Stimulated activated CD8-positive, alpha-beta memory T cell treated with anti-CD3 and anti-CD28 coated beads, Interleukin-7, amount 100 ng/mL, for 1 hour (primary cell): ENCODE measurements at places on chromosomes 2 and 18.

- no peak for DNase-seq
Measured at GRCh38 chr2:73489053-73489452, 103.4 kb downstream of the ALMS1 start.

GRCh38 chr2:106531676-106532214 is 44.6 kb downstream of the CD8B2 start:
- DNase-seq: no peak

DNA sequence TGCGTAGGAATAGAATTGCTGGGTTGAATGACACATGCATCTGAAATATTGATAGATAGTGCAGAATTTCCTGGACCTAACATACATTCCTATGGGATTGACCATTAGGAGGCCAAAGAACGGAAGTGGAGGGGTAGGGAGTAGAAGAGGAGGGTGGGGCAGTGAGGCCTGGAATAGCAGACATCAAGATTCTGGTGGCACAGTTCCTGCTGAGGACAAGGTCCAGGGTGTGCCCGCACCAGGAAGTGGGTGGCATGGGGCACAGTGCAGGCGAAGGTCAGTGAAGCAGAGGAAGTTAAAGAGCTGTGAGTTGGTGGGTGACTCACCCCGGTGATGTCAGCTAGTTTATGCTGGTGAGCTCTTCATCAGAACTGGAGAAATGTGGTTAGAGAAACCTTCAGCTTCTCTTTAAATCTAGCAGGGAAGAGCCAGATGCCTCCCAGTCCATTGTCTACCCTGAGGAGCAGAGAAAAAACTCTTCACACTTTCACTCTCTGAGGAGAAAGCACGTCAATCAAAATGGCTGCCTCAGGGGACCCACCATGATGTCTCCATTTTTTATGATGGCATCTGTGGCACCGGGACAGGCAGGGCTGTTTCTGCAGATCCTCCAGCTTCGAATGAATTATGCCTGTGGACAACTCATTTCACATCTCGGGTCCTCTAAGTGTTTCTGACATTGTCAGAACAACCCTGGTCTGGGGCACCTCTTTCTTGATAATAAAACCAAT is 55.9 kb upstream of the CTLA4 start:
- peak; percentile 37 for DNase-seq

GRCh38 chr2:170146784-170147183 is 31.2 kb upstream of the MYO3B start:
- no peak for DNase-seq

DNA sequence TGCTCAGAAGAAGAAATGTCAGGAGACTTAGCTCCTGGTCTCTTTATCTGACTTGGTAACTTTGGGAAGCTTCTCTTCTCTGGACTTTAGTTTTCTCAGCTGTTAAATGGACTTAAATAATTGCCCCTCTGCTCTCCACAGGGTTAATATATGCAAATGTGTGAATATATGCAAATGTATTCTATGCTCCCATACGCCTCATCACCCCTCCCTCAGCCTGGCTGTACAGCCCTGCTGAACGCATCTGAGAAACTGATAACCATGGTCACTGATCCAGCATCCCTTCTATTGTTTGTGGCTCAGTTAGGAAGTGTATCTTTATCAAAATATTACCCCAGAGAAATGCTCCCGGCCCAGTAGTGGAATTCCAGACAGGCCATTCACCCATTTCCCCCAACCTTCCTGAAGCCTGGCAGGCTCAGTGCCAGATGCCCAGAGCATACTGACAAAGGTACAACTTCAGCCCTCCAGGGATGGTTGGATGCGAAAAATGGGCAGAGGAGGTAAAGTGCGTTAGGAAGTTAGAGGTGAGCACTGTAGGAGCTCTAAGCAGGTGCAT is 103.4 kb downstream of the DYSF start:
- no peak for DNase-seq

DNA sequence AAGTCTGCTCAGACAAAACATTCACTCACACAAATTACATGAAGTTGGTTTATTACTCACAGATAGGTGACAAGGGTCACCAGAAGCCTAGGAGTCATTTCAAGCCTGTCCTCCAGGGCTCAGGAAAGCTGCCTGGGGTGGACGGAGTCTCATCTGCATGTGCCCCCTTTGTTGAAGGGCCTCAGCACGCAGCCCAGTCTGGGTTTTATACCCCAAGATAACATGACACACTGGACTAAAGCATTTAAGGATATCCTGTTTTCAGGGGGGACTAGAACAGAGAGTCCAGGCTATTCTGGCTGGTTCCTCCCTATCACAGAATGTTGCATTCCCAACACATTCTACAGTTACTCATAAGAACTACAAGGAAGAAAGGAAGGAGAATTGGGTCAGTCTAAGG is 164.7 kb downstream of the MREG start:
- DNase-seq: no peak
